Osteoblast (primary cell): ENCODE measurements at places on chromosomes 7 and 10. TPM values are rescaled to one million over a fixed set of nuclear protein-coding genes. Genes with fewer than 3 reads are reported as not detected.
A peak's percentile ranks its signal among the peaks of the same experiment; 100 is the strongest.

PTN gene
- total RNA-seq: 21.0 and 33.3 TPM in 2 replicates

HOXA4 gene
- total RNA-seq: 0.72 and 1.2 TPM in 2 replicates

SH2D4B gene
- under 0.01 TPM in 1 of 2 replicates, not detected in the other for total RNA-seq

CSGALNACT2 gene
- 31.8 and 37.7 TPM in 2 replicates for total RNA-seq

ACHE gene
- total RNA-seq: under 0.01 TPM in 2 replicates

GRCh38 chr7:151191544-151191943 lies 4.5 kb upstream of the ASB10 start:
- peak; percentile 42 for DNase-seq

GRCh38 chr7:70926666-70927065 lies 205.3 kb upstream of the GALNT17 start:
- no peak for DNase-seq

GRCh38 chr7:154584352-154585252 lies 418.3 kb downstream of the PAXIP1 start:
- no peak for DNase-seq

- DNase-seq: peak; percentile 73
Measured at GRCh38 chr7:618539-619367, 99.1 kb upstream of the PDGFA start.

- DNase-seq: no peak
Measured at GRCh38 chr10:132113206-132113605, 47.5 kb downstream of the JAKMIP3 start.

GRCh38 chr7:132915647-132916046 lies 166.2 kb downstream of the CHCHD3 start:
- DNase-seq: no peak

DNA sequence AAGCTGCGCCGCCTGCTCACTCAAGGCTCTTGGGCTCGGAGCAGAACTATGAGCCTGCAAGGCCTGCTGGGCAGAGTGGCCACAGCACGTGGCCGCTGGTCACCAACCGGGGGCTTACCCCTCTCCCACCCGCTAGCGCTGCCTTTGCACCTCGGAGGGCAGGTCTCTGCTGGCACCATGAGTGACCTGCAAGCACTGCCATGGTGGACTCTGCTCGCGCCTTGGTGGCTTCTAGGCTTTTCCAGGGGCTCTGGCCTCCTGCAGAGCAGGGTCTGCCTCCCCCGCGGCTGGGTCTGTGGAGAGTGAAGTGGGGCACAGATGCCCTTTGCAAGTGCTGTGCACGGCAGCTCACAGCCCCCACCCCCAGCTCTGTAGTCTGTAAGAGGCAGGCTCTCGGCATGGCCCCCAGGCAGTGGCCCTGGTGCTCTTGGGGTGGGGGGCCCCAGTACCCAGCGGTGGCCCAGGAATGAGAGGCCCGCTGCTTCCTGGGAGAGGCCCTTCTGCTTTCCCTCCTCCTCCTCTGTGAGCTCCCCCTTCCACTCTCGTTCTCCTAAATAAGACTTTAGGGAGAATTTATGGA lies 119.6 kb downstream of the INPP5A start:
- DNase-seq: peak; percentile 39

DNA sequence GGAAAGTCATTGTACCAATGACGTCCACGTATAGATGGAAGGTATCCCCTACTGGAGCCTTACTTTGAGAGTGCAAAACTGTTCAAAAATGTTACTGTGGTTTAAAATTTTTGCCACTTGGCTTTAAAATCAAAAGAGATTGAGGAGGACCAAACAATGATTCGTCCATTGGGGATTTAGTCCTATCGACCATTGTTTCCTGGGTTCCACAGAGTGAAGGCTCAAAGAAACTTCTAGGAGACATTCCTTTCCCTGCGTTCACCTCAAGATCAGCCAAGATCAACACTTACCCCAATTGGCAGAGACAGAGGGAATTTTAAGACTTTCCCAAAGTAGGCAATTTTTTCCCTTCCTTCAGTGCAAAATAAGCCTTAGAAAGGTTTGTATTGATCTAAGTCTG lies 152.3 kb downstream of the NEBL start:
- DNase-seq: no peak

- DNase-seq: no peak
Measured at GRCh38 chr7:157817433-157817832, 480.6 kb downstream of the DNAJB6 start.
